ENCODE measurements at places on chromosomes 4 and X.

GRCh38 chr4:165439344-165439743 lies 60.5 kb downstream of the CPE start:
- DNase-seq = no peak

GRCh38 chr4:156957556-156957955 lies 14.0 kb downstream of the PDGFC start:
- DNase-seq = no peak

GRCh38 chrX:153714256-153714655 lies 9.9 kb downstream of the BCAP31 start:
- no peak for DNase-seq

GRCh38 chrX:150509703-150510102 lies 58.7 kb upstream of the MTM1 start:
- no peak for DNase-seq

DNA sequence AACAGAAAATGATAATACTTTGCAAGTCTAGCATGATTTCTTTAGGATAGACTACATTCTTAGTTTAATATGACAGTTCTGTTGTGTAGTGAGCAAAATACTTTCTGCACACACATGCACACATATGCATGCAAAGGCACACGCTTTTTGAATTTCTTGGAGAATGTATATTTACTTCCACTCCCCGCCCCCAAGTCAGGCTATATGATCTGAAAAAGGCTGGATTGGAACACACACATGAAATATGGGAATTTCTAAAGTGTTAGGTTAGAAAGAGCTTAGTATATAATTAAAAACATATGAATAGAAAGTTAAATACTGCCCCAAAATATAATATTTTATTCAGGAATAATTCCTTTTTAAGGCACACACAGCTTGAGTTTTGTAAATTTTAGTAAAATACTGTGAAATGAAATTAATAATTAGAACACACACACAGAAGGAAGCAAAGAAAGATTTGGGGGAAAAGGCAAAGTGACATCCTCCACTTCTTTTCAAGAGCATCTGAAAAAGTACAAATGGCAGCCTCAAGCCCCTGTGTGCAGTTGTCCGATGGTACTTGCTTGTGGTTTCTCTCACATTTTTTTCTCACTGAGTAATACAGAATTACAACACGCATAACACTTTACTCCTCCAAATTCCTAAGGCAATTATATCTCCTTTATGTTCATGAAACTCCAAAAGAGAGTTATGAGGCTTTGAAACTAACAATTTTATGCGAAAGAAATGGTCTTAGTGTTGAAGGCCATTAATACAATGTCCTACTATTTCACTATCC lies 228.9 kb upstream of the ETNPPL start:
- DNase-seq = peak; percentile 45

- DNase-seq = no peak
These were observed 44.2 kb downstream of the RTL9 start for GRCh38 chrX:110402850-110403221.

GRCh38 chr4:41632481-41633073 lies 94.6 kb downstream of the LIMCH1 start:
- DNase-seq = no peak

Data from astrocyte of the cerebellum (primary cell).